ENCODE measurements at places on chromosomes 5 and 9.

DNA sequence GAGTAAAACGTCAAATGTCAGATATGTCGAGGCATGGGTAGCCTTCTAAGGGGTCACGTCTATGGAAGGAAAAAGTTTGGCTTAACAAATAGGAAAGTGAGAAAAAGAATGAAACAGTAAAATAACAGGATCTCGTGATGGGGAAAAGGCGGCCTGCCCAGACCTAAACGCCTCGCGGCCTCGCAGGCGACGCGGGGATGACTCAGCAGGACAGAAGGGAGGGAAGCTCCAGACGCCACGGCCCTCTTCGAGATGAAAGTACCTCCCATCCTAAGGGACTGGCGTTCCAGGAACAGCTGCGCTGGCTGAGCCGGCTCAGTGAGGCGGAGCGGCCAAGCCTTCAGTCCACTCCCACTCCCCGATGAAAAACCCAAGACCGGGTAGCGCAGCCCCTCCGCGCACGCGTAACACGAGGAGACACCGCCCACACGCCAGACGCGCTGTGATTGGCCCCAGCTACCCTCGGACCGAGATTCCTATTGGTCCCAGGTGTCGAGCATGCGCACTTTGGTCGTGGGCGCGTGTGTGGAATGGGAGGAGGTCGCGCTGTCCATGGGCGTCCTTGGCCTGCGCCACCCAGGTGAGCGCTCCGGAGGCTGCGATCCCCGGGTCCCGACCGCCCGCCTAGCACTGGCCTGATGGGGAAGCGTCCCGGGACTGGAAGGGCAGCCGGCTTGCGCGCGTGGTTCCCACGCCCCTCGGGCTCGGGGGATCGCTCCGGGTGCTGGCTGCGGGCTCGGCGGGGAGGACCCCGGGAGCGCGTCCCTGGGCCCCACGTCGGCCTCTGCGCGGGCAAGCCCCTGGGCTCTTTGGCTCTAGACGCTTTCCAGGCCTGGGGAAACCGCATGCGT, 588.5 kb downstream of the MTRR start:
- peak; percentile 91 for DNase-seq

- DNase-seq = no peak
Observed at GRCh38 chr5:5437227-5438172, 15.0 kb downstream of the ICE1 start.

DNA sequence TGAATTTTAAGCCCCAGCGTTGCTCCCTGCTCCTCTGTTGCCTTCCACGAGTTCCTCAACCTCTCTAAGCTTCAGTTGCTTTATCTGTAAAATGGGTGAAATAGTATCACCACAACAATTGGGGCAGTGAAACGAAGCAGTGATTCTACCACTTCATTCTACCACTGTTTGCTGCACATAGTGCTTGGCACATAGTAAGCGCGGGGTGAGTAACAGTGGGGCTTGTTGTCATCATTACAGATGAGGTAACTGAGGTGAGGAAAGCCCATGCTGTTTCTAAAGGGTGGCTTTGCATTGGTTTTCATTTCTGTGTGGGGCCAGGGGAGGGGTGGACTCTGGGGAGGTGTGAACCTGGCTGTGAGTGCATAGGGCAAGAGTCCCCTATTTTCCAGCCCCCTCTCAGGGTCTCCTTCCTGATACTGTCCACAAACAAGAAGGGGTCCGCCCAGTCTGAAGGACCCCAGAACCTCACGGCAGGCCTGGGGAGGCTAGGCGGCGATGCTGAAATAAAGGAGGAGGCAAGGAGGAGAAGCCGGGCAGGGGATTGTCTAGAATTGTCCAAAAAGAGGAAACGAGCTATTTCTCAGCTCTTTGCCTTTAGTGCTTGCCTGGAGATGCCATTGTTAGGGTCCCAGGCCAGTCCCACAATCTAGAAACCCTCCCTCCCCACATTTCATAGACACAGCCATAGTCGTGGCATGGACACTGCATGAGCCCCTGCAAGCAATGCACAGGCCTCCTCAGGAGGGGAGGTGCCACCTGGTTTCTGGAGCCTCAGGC, 65.6 kb downstream of the IL6ST start:
- no peak for DNase-seq

DNA sequence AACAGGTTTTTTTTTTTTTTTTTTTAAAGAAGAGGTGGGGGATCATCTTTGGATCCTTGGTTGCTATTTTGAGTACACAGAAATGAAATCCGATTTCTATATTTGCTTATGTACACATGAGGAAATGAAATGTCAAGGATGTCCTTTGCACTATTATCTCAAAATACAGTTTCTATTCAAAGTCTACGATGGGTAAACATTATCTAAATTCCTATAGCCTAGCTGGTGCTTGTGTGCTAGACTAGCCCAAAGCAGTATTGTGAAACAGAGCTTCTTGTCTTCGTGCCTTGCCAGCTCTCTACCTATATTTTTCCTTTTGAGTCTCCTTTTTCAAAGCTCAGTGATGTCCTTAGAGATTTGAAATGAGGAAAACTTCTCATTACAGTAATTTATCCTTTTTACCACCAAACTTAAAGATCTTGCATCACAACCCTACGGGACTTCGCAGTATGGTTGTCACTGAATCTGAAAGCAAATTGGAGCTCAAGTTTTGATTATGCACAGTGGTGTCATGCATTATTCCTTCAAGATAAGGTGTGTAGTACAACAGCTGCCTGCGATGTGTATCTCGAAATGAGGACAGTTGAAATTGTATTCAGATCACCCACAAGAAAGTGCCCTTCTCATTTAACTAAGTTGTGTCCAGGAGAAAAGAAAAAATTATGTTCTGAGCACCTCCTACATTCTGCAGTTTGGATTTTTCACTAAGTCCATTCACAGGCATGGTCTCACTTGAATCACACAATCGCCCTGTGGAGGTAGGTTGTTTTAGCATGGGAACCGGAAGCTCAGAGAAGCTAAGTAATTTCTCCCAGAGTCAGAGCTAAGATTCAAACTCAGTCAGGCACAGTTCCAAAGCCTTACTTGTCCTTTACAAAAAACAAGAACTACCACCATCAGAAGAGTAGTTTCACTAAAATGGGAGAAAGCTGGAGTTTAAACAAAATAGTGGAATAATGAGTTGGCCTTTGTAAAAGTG, 379.0 kb downstream of the GLIS3 start:
- no peak for DNase-seq

- DNase-seq = no peak
Observed at GRCh38 chr9:105073147-105073546, 145.2 kb upstream of the ABCA1 start.

DNA sequence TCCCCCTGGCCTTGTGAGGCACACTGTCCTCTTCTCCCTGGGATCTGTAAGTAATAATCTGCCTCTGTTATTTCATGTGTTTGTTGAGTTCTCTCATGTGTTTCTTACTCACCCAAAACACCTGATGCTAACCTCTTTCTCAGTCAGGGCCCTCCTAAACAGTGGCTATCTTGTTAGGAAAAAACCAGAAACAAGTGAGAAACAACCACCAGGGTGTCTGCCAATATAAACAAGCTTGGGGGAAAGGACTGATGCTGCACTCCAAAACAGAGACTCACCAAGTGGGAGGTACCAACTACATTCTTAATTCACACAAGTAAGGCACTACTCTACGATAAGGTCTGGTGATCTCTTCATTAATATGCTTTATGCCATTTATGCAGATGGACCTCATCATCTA, 564.4 kb downstream of the SEMA5A start:
- DNase-seq = no peak

GRCh38 chr5:178786859-178787499, 56.5 kb upstream of the ZNF354A start:
- DNase-seq = no peak

DNA sequence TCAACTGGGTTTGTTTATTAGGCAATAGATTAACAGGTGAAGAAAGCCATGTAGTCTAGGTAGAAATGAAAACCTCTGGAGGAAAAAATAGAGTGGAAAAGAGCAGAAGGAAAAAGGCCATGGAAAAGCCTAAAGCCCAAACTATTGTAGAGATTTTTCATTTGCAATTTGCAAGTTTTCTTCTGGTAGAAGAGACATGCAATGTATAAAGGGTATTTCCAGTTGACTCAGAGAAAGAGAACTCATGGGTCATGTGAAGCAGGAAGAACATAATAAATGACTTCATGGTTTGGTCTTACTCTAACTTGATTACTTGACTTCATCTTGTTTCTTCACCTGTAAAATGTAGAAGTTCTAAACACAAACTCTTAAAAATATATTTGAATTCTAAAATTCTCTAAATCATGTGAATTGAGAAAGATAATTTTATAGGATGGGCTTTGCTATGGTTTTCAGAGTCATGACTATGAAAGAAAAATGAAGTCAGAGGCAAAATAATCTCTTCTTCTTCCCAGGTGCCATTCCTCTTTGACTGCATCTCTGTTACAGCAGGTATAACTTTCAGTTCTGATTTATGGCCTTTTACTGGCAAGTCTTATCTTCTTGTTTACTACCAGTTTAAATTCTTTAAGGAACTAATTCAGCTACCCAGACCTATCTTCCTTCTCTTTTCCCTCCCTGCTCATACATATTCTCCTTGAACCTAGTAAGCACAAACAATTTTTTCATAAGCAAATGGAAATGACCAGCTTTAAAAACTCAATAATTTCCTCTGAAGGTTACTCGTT, 47.7 kb upstream of the TMC1 start:
- DNase-seq = no peak

GRCh38 chr5:168666356-168666755, 87.2 kb upstream of the PANK3 start:
- no peak for DNase-seq

DNA sequence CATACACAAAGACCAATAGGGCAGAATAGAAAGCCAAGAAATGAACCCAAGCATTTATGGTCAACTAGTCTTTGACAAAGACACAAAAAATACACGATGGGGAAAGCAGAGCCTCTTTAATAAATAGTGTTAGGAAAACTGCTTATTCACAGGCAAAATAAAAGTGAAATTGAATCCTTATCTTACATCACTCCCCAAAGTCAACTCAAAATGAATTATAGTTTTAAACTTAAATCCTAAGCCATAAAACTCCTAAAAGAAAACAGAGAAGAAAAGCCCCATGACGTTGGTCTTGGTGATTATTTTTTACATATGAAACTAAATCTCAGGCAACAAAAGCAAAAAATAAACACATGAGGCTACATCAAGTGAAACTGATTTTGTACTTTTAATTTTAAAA, 46.8 kb downstream of the CHSY3 start:
- DNase-seq = no peak

DNA sequence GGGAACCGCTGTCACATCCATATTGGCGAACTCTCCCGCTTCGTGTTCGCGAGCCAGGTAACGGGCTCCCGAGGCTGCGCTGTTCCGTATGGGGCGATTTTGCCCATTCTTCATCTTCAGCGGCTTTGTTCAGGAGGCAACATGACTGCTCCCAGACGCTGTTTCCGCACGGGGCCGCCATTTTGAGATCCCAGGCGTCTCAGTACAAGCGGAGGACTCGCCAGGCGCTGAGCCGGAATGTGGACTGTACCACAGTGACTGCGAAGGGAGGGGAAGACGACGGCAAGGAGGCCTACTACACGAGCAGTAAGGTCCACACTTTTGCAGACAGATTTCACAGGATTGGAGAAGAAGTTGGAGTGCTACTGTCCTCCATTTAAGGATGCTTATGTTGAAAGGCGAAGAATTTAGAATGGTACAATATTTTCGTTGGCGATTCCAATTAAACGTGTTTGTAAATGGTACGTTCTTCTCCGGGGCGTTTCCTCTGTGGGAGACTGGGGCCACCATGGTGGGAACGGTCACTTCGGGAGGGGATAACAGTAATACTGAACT, 41.6 kb upstream of the ZNF300 start:
- peak; percentile 96 for DNase-seq

DNA sequence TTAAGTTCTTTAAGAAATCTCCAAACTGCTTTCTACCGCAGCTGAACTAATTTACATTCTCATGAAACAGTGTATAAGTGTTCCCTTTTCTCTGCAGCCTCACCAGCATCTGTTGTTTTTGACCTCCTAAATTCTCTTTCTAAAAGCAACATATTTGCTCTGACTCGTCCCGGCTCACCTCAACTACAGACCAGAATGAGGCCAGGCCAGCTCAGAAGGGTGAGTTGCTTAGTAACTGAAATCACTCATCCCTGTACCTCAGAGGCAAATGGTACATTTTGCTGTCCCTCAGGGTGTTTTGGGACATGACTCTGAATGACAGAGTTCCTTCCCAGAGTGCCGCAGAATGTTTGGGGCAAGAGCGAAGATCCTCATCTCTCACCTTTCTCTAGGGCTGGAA, 127.5 kb downstream of the FRMD3 start:
- DNase-seq = no peak

DNA sequence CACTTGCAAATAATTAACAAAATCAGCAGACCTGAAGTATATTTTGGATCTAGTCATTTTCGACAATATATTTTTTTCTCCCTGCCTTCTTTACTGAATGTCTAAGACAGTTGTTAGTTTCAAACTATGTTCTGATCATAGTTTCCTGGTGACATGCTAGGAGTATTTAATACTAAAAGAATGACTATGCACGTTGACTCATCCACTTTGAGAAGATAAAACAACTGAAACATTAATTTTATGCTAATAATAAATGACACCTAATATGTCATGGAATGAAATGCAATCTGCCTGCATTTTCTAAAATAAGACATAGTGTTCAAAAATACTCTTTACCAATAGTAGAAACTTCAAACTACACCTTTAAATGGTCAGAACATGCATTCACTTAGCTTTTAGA, 2123.7 kb upstream of the C9orf72 start:
- no peak for DNase-seq

DNA sequence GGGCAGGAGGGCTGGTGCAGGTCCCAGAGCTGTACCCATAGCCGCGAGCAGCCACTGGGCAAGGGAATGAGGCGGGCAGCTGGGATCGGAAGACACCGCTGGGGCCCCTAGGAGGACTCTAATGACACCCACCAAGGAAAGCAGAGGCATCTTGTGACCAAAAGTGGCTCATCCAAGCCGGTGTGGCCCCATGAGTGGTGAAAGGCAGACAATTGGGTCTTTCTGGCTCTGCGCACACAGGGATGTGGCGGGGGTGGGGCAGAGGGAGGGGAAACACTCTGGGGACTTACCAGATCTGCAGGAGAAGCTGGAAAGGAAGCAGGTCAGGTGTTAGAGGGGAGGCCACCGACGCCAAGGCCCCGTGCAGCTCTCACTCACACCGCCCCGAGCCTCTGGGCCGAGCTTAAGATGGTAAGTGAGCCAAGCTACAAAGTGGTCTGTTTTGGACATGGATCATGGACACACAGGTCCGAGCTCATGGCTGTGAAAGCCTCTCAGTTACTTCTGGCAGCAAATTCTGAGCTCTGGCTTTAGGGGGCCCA, 42.3 kb upstream of the SARDH start:
- no peak for DNase-seq

GRCh38 chr5:1997640-1998347, 115.1 kb upstream of the IRX4 start:
- DNase-seq = no peak

DNA sequence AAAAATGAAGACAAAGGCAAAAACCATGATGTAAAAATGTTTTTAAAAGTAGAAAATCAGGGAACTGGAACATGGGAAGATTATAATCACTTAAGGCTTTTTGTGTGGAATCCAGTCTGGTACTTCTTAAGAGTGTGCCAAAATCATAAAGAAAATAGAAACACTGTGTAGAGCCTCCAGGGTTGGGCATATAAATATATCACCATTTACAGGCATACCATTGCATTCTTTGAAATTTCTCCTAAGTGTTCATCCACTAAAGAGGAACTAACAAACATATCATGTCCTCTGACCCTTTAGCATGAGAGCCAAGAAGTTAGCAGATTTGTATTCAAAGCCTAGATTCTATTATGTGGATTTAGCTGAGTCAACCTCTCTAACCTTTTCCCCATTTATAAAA, 93.3 kb downstream of the SLF1 start:
- no peak for DNase-seq

Data from retina (tissue), 1 donor.